ENCODE measurements at places on chromosomes 16 and 17.

GRCh38 chr16:30700971-30701370 lies 2.0 kb downstream of the SRCAP start:
- no peak for DNase-seq

GRCh38 chr16:11586378-11586855 lies 302 bp downstream of the LITAF start:
- no peak for DNase-seq

GRCh38 chr16:53744449-53744848 lies 40.5 kb downstream of the FTO start:
- no peak for DNase-seq

DNA sequence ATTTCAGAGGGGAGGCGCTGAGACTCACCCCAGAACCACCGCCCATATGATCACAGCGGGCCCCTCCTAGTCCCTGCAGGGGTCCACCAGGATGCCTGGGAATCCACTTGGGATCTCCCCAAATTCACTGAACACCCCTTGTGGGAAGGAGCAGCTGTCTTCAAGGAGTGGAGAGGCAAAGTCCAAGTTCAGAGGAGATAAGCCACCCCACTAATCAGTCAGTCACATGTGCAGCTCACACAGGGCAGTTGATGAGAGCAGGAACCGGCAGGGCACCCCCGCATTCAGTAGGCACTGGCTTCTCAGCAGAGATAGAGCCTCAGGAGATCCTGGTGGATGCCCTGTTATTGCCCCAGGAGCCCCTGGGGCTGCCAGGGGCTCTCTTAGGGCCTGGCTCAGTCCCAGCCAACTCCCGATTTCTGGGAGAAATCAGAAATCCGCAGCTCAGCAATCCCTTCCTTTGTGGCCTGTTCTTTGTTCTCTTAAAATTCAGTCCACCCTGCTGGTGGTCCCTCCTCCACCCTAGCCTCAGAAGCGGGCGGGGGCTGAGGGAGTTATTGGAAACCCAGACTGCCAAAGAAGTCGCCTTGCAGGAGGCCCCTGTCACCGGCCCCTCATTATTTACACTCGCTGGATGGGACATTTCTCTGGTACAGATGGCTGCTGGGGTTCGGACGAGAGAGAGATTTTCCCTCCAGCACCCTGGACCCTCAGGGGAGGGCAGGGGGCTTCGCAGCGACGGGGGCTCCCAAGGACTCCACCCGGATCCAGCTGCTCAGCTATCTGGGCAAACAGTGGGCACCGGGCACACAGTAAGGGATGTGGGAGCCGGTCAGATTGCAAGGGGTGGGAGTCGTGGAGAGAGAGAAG lies 1.8 kb downstream of the CDC42EP4 start:
- no peak for DNase-seq

DNA sequence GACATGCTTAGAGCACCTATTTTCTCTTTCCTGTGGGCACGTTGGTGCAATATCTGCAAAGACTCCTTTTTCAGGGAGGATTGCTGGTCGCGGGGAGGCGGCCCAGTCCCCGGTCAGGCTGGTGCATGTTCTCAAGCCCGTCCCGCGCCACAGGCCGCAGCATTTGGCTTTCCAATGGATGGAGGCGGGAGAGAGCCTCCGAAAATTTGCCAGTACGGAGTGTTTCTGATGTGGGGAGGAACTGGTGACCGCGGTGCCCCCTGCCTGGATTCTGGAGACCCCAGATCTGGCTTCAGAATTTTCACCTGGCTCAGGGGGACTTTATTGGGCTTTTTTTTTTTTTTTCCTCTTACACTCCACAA lies 2.3 kb downstream of the CMIP start:
- no peak for DNase-seq

DNA sequence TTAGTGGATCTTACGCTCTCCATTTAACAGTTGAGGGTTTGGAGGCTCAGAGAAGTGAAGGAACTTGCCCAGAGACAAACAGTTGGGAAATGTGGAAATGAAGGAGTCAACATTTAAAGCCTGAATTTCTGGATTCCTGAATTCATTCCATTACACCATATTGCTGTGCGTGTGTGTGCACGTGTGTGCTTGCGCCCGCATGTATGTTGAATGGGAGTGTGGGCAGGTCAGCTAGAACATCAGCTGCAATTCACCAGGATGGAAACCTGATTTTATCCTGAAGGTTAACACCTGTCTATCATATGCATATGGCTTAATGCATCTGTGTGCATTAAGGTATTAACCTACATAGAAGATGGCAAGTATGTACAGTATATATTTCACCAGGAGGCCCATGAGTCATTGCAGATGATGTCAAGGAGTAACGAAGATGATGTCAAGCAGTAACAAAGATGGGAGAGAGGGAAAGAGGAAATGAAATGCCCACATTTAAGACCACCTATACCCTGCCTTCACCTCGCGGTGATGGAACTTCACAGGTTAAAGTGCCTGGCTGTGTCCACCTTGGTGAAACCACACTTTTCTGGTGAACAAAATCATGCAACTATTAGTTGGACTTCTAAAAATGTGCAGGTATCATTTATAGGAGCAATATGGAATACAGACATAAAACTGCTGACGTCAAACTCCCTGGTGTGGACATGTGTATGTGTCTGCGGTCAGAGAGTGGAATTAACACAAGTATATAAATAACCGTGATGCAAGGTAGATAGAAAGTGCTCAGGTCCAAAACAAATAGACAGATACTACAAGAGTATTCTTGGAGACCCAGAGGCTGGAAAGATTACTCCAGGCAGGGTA lies 832 bp upstream of the ADAP2 start:
- no peak for DNase-seq

GRCh38 chr16:28110074-28110473 lies 46.6 kb upstream of the GSG1L start:
- no peak for DNase-seq

DNA sequence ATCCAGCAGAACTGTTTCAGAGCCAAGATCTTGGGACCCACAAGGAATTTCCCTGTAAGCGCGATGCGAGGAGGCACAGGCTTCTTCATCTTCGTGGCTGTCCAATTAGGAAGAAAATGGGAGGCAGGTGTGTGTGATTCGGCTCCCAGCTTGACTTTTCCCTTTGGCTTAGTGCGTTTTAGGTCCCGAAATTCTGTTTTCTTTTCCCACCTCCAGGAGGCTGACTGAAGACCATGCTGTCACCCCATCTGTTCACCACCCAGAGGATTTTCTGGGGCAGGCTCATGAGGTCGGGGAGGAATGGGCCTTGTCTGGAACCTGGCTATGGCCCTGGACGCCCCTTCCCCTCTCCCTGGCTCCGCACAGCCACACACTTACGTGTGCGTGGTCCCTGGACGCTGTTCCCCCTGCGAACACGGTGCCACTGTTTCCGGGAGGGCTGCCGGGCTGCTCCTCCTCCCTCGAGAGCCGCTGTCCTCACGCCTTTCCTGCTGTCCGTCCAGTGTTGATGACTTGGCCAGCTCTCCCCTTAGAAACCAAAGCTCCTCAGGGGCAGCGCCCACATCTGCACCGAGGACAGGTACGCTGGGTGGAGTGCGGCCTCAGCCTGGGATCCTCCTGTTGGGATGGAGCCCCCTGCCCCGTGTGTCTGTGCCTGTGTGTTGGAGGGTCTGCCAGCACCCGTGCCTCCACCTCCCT lies 2.7 kb upstream of the PABPN1L start:
- DNase-seq: no peak

- no peak for DNase-seq
Observed at GRCh38 chr16:88906535-88907105, 40.2 kb upstream of the PABPN1L start.

DNA sequence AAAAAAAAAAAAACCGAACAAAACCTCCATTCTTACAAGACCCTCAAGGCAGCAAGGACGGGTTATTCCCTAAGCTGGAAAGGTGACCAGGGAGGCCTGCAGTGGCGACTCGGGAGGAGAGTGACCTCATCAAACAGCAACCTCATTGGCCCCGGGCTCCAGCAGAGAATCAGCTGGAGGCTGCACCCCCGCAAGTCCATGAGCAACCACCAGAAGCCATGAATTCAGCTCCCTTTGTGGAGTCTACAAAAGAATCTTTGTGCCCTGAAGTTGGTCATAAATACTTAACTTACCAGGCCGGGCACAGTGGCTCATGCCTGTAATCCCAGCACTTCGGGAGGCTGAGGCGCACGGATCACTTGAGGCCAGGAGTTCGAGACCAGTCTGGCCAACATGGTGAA lies 80.9 kb upstream of the CREBBP start:
- DNase-seq: no peak

DNA sequence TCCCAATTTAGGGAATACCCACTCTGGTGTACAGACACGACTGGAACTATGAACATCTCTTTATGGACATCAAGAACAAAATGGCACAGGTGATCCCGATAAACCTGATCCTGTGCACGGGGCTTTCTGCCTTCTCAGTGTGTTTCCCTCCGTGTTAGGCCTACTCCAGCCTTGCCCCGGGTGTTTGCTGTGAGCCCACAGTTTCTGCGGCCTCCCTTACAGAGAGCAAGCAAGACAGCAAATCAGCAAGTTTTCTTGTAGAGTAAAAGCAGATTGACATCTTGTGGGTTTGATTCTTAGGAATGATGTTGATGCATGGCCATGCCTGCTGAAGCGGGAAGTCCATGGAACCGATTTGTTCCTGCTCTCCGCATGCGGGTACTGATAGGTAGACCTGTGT lies 26.4 kb upstream of the ENDOV start:
- no peak for DNase-seq

DNA sequence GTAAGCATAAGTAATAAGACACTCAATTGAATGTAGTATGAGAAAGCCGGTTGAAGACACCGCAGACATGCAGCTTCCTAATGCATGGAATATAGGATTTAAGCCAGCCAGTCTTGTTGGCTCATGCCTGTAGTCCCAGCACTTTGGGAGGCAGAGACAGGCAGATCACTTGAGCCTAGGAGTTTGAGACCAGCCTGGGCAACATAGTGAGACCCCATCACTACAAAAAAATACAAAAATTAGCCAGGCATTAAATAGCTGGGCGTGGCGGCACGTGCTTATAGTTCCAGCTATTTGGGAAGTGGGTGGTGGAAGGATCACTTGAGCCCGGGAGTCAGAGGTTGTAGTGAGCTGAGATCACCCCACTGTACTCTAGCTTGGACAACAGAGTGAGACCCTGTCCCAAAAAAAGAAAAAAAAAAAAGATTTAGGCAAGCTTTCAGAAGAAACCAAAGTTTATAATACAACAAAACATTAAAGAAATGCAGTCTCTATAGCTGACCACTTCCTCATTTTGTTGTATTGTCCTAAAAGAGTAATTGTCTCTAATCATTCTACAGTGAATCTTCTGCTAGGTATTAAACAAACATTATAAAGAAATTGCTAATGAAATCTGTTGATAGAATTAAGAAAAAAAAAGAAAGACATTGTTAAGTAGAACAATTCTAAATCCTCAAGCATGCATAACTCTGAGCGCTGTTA lies 68.6 kb upstream of the KIFC3 start:
- DNase-seq: no peak

- DNase-seq: no peak
Observed at GRCh38 chr16:87451563-87452210, 41.1 kb downstream of the ZCCHC14 start.

- DNase-seq: no peak
Observed at GRCh38 chr17:48769009-48769675, 40.6 kb upstream of the HOXB13 start.

GRCh38 chr17:77528516-77529327 lies 388.0 kb downstream of the SEC14L1 start:
- peak; percentile 68 for DNase-seq

DNA sequence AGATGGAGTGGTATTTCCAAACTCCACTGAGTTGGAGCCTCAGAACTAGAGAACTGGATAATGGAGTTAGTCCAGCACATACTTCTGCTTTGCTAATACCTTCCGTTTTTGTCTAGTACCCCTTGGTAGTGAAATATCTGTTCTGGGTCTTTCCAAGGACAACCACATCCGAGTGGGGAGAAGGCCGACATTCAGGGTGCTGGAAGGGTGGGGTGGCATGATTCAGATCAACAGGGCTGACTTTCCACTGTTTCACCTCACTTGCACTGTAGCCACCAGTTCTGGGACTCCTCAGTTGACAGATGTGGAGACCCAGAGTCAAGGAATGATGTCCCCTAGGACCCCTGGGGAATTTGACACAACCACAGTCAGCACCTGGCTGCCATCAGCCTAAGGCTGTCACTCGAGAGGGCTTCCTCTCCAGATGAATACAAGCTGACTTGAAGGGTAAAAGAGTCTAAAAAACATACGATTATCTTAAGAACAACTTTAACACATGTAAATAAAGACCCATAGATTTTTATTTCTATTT lies 84.8 kb upstream of the HNF1B start:
- DNase-seq: no peak

DNA sequence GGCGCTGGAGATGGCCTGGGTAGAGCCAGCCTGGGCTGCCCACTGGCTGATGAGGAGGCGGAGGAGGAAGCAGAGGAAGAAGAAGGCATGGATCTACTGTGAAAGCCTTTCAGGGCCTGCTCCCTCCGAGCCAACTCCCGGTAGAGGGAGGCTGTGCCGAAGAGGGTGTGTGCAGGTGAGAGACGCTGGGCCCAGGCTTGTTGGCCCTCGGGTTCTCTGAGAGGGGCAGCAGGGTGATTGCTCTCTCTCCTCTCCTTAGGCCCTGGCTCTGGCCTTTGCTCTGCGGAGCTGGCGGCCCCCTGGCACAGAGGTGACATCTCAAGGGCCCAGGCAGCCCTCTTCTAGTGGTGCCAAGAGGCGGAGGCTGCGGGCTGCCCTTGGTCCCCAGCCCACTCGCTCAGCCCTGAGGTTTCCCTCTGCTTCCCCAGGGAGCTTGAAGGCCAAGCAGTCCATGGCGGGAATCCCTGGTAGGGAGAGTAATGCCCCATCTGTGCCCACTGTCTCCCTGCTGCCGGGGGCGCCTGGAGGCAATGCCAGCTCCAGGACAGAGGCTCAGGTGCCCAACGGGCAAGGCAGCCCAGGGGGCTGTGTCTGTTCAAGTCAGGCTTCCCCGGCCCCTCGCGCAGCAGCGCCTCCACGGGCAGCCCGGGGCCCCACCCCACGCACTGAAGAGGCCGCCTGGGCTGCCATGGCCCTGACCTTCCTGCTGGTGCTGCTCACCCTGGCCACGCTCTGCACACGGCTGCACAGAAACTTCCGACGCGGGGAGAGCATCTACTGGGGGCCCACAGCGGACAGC lies 3.6 kb downstream of the TP53I13 start:
- DNase-seq: no peak

GRCh38 chr17:35875072-35875799 lies 4.9 kb downstream of the CCL5 start:
- DNase-seq: no peak

Data from HTR-8/SVneo (cell line).